ELR (cell line): ENCODE measurements at places on chromosomes 7 and 10.

DNA sequence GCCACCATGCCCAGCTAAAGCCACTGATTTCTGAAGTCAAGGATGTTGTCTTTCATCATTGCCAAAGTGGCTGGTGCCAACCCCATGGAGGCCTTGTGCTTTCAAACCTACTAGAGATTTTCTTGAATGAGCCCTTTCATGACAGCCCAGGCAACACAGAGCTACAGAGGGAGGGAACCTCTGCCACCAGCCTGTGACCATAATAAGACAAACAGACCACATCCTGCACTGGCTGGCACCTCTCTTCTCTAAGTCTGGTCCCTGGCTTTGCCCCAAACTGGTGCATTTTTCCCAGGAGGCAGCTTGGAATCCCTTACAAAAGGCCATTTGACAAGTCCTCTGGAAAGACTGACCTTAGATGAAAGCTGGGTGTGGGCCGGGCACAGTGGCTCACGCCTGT, 348.8 kb downstream of the GALNT17 start:
- DNase-seq, result no peak

DNA sequence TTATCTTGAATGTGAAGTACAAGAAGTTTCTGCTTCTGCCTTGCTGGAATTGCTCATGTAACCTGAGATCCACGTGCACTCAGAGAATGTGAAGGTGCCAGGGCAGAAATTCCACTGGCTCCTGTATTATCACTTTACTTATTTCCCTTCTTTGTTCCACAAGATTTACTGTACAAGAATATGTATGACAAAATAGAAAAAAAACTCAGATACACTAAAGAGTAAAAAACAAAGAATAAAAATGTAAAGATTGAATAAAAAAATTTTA, 43.0 kb downstream of the PLCE1 start:
- DNase-seq, result no peak

- no peak for DNase-seq
Measured at GRCh38 chr10:20088061-20088701, 271.9 kb downstream of the PLXDC2 start.

GRCh38 chr7:97313900-97314299, 196.4 kb downstream of the SDHAF3 start:
- no peak for DNase-seq

DNA sequence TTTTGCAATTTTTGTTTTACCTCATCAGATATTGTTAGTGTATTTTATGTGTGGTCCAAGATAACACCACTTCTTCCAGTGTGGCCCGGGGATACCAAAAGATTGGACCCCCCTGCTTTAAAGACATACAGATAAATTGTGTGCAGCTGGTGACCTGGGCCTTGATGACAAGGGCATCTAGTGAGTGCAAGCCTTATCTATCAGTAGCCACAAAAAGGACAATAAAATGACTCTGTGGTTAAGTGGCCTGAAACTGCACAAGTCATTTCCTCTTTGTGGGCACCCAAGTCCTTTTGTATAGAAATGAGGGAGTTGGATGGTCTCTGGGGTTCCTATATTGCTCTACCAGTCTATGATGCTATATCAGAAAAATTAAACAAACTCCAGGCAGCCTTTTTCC, 98.1 kb downstream of the PARD3 start:
- DNase-seq, result peak; percentile 39

- DNase-seq, result no peak
Measured at GRCh38 chr7:29565634-29565981, 2.0 kb downstream of the PRR15 start.
